ENCODE measurements at places on chromosomes 4 and X.
A peak's percentile ranks its signal among the peaks of the same experiment; 100 is the strongest.

- DNase-seq = no peak
Measured at GRCh38 chrX:139559383-139560042, 29.0 kb downstream of the F9 start.

DNA sequence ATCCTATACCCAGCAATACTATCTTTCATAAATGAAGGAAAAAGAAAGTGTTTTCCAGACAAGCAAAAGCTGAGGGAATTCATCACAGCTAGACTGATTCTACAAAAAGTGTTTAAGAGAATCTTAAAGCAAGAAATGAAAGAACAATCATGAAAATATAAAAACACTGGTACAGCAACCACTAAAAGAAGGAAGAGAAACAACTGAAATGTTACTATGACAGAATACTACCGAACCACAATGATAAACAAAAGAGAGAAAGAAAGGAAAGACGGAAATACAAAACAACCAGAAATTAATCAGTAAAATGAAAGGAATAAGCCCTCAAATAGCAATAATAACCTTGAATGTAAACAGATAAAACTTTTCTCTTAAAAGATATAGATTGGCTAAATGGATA is 110.8 kb upstream of the AFF2 start:
- DNase-seq = no peak

- no peak for DNase-seq
Measured at GRCh38 chr4:55386073-55386472, 9.7 kb upstream of the TMEM165 start.

- DNase-seq = no peak
Measured at GRCh38 chrX:28205905-28206304, 224.7 kb upstream of the DCAF8L1 start.

DNA sequence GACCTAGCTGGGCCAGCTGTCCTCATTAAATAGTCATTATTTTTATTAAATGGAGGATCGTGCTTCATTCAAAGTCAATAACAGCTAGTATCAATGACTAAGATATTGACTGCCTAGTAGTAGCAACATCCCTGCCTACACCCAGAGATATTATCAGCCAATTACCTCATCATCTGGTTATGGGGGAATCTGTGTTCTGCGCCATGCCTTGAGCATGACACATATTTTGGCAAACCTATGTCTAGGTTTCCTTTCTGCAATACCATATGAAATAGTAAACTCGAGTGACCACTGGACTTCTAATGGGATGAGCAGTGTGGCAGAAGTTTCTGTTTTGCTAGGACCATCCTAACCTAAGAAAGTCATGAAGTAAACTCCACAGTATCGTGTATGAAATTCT is 50.0 kb upstream of the AADAT start:
- DNase-seq = no peak

DNA sequence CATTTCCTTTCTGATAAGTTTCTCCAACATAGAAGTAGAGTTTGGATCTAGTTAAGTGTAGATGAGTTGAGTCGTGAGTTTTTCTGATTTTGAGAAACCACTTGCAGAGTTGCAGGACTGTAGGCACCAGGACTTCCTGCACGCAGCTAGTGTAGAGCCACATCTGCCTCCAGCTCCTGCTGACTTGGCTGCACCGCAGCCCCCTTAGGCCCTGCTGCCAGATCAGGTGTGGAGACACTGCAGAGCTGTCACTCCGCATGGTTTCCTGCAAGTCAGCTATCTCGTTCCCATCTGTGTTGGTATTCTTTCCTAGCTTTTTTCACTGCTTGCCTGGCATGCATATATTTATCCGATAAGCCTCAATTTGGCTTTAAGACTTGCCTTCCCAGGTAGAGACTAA is 48.9 kb downstream of the PCDH7 start:
- no peak for DNase-seq

DNA sequence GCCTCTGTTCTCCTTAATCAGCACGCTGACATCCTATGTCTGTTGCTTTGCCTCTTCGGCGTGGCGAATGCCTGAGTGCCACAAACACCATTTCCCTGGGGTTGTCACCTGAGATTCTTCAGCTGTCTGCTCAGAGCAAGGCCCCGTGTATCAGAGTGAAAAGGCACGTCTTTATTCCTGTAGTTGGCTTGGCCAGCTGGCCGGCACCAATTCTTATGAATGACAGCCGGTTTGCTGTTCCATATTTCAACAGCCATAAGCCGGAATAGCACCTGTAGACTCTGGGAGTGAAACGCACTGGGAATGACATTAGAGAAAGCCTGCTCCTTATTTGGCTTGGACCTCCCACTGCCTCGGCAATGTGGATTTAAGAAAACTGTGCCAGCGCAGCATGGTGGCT is 89.3 kb downstream of the MGST2 start:
- peak; percentile 9 for DNase-seq

- DNase-seq = no peak
Measured at GRCh38 chr4:124157396-124158083, 555.0 kb downstream of the ANKRD50 start.

GRCh38 chr4:102451266-102451665 is 49.9 kb upstream of the NFKB1 start:
- DNase-seq = no peak

GRCh38 chr4:54837576-54838140 is 179.9 kb downstream of the KIT start:
- DNase-seq = no peak

DNA sequence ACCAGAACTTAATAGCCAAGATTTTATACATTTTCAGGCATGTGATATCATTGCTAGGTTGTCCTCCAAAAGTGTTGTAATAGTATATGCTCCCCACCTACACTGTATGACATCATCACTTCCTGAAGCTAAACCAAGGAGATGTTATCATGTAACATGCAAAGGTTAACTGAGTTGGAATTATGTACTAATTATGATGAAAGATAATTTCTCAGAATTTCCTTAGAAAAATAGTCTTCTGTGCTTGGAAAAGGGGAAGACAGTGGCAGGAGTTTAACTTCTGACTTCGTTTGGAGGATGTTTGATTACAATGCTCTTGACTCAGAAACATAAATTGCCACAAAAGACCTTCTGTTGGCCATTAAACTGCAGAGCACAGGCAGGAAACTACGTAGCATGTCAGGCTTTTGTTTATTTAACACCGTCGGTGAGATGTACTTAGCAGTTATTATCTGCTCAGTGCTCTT is 83.6 kb upstream of the GUCY1A1 start:
- no peak for DNase-seq

- DNase-seq = no peak
Measured at GRCh38 chrX:69080855-69081465, 84.3 kb downstream of the PJA1 start.

DNA sequence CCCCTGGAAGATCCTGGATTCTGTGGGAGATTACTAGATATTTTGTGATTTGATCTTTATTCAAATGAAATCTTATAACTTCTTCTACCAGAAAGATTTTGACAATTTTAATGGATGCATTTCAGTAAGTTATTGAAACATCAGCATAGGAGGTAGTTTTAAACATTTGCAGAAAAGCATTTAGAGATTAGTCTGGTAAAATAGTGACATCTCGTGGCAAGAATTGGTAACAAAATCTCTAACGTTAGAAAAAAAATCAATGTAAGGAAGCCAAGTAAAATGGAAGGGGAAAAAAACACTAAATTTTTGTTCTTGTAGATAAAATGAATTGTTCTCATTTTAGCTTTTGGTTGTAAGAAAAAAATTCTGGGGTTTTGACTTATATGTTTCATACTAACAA is 73.3 kb downstream of the TASL start:
- no peak for DNase-seq

GRCh38 chr4:30837131-30837539 is 117.0 kb downstream of the PCDH7 start:
- DNase-seq = no peak

GRCh38 chr4:124904723-124905388 is 192.3 kb upstream of the ANKRD50 start:
- no peak for DNase-seq

DNA sequence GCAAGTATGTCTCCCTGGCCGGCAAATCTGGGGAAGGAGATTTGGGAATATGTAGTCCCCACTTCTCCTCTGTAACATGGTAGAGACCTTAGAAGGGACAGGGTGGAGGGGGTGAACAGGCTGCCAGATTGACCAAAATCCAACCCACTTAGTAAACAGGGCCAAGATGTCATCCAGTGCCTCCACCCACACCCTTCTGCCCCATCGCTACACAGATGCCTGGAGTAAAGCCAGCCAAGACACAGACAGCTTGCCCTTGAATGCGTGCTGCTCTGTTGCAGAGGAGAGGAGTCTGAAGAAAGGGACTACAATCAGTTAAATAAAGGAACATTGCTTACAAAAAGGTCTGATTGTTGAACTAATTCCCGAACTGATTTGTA is 160.1 kb upstream of the LDB2 start:
- DNase-seq = no peak

DNA sequence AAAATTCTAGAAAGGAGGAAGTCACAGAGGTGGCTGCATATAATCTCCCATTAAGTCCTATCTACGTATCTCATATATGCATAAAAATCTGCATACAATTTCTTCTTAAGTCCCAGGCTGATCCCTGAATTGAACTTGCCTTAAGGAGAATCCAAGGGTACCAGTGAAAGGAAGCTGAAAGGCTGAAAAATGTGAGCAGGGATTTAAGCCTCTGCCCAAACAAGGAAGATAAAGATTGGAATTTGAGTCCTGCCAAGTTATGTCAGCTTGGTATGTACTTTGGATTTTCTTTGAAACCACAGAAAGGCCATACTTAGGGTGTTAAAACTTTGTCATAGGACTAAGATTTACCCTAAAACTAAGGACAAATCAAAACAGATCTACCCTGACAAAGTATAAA is 26.5 kb upstream of the GEMIN8 start:
- DNase-seq = no peak

DNA sequence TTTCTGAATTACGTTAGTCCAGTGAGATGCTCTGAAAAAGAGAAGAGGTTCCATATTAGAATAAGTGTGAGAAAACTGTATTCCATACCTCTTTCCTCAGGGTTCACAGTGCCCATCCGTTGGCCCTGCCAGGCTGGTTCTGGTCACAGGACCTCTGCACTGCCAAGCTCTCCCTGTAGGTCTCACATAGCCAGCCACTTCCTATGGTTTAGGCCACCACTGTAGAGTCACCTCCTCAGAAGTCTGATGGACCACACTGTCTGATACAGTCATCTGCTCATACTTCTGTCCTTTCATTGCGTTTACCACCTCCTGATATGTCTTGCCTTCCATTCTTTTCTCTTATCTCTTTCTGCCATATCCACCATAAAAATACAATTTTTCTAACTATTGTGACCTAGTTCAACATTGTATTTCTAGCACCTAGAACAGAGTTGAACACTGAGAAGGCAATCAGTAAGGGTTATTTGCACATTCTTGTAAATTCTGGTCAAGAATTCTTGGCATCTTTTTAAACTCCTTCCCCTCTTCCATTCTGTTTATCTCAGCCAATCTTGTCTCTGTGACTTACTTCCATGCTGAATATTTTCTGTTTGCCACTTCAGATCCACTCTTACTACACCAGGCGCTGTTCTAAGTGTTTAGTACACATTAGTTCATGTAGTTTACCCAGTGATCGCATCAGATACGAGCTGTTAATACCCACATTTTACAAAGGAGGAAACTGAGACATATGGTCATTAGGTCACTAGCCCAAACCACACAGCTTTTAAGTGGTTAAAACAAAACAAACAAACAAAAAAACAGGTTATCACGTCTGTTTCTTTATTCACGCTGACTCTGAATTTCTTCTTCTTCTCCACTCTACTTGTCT is 125.6 kb downstream of the CBR4 start:
- DNase-seq = no peak

DNA sequence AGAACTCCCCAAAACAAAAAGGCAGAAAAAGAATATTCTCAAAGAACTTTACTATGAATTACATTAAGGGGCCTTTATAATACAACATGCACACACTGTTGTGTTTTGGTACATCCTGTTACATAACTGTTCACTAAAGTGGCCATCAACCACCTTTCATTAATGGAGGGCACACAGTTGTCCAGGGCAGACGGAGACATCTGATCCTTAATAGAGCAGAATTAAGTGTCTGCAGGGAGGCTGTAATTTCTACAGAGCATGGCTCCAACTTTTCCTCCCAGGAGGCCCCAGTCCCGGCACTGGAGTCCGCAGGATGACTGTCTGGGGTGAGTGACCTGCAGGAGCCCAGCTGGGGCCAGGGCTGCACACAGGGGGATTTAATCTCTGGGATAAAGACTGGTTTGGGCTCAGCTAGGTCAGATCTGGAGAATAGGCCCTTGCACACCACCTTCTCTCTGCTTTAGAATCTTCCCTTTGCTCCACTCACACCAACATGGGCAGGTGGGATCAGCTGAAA is 233.4 kb downstream of the MAML3 start:
- DNase-seq = no peak

DNA sequence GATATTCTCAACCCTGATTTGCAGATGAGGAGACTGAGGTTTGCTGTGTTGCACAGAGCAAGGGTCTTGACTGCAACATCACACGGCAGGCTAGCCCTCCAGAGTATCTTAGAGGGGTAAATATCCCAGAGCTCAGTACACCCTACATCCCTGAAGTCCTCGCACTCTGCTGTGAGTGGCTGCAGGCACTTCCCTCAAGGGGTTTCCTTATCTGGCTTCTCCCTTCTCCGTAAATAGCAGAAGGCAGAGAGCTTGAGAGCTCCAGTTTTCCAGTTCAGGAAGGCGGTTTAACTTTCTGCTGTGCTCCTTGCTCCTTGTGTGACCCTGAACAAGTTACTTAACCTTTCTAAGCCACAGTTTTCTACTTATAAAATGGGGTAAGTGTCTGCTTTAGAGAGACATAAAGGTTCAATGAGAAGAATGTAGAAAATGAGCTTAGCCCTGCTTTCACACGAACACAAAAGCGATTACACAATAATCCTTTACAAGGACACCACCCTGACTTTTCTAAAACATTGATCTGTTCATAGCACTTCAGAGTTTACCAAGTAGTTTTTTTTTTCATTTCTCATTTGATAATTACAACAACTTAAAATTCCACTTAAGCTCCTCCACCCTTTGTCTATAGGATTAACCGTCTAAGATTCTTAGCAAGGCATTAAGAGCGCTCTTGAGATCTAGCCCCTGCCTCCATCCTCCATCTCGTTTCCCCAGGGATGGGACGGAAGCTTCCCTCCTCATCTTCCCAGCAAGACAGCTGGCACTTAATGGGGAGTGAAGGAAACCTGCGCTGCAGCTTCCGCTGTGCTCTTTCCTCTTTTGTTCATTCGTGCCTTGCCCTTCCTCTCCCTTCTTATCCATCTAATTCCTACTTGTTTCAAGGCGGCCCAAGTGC is 68.4 kb downstream of the TAPT1 start:
- no peak for DNase-seq

DNA sequence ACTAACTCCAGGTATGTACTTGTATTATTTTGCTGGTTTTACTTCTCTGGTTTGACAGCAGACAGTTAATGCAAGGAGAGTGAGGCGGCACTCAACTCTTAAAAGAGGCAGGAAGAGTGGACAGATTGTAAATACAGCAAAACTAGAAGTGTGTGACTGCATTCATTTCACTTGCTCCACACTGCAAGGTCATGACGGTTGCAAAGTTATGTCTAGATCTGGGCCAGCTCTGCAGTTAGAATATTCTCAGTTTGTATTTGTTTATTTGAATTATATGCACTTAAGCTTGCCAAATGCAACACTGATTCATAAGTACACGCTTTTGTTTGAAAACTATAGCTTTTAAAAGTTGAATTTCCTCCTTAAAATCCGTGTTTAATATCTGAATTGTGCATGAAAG is 148.9 kb downstream of the STIM2 start:
- DNase-seq = no peak

- no peak for DNase-seq
Measured at GRCh38 chr4:28475381-28475780, 1614.7 kb downstream of the STIM2 start.
